Breast epithelium (tissue), 4 donors: ENCODE measurements at places on chromosomes 12 and 14. TPM values are rescaled to one million over a fixed set of nuclear protein-coding genes. Genes with fewer than 3 reads are reported as not detected.

DNA sequence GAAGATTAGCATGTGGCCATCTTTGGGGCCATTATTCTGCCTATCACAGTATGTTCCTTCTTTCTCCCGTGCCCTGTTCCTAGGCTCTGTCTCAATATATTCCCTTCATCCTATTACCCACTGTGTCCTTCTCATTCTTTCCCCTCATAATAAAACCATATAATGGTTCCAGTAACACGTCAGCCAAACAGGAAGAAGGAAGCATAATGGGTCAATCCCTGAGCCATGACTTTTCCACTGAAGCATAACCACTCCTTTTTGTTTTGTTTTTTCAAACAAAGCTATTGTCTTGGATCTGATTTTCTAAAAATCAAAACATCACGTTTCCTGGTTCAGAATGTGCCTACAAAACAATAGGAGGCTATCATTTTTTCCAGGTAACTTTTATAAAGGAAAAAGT is 21.3 kb upstream of the RHOJ start:
- DNase-seq, result no peak

NTS gene
- total RNA-seq, result 0.64 TPM

GRCh38 chr14:57659052-57659451 is 165.4 kb upstream of the CCDC198 start:
- no peak for DNase-seq

GRCh38 chr12:46921764-46922133 is 96.0 kb upstream of the SLC38A4 start:
- DNase-seq, result no peak
